A673 (cell line): ENCODE measurements at places on chromosomes 13 and 19.

GRCh38 chr19:37593996-37594303 lies 642 bp downstream of the ZNF571 start:
- no peak for DNase-seq

DNA sequence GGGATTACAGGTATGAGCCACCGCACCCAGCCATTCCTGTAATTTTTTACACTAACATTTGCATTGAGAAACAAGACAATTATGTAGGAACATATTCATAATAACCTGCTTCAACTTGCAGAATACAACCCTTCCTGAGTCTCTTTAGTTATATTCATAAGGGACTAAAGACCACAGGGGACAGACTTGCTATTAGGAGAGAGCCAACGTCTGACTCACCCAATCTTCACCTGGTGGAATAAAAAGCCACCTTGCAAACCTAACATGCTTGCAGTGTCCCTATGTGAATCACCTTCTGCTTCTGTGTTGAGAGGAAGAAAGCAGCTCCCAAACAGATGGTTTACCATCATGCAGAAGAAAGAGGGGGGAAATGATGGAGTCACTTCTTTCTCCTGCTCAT lies 456.1 kb downstream of the PCDH9 start:
- DNase-seq = no peak

GRCh38 chr13:107999751-108000150 lies 215.6 kb downstream of the LIG4 start:
- no peak for DNase-seq

GRCh38 chr13:47484548-47484947 lies 516.5 kb downstream of the SUCLA2 start:
- DNase-seq = no peak

DNA sequence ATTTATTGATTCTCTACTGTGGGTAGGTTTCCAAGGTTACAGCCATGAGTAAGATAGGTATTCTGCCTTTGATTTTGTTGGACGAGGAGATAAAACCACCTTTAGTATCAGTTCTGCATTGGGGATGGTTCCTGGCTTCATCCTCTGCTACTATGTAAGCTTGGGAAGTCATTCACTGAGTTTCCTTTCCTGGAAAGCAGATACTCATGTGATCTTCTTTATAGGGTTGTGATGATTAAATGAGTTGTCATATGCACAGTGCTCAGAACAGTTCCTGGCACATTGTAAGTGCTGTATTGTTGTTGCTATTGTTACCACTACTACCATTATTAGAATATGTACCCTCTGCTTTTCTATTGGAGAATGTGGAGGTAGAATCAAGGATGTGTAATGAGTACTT lies 13.1 kb upstream of the WTIP start:
- DNase-seq = no peak

- DNase-seq = peak; percentile 100
These were observed at the start of gene FEM1A for GRCh38 chr19:4791183-4792018. FEM1A (plus strand) TSS chr19:4791734; CDS start chr19:4791855, 121 bp downstream.

DNA sequence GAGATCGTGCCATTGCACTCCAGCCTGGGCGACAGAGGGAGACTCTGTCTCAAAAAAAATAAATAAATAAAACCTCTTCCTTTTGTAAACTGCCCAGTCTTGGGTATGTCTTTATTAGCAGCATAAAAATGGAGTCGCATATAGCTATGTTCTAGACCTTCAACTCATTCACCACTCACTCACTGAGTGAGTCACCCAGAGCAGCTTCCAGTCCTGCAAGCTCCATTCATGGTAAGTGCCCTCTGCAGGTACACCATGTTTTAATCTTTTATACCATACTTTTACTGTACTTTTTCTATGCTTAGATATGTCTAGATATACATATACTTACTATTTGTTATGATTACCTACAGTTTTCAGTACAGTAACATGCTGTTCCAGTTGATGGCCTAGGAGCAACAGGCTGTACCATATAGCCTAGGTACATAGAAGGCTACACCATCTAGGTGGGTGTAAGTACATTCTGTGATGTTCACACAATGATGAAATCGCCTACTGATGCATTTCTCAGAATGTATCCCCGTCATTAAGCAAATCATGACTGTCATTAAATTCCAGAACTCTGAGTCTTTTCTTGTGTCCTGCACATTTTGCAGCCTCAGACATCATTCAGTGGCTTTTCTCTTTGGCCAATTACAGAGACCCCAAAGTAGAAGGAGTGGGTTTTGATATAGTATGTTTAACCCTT lies 13.7 kb upstream of the FARP1 start:
- DNase-seq = no peak

DNA sequence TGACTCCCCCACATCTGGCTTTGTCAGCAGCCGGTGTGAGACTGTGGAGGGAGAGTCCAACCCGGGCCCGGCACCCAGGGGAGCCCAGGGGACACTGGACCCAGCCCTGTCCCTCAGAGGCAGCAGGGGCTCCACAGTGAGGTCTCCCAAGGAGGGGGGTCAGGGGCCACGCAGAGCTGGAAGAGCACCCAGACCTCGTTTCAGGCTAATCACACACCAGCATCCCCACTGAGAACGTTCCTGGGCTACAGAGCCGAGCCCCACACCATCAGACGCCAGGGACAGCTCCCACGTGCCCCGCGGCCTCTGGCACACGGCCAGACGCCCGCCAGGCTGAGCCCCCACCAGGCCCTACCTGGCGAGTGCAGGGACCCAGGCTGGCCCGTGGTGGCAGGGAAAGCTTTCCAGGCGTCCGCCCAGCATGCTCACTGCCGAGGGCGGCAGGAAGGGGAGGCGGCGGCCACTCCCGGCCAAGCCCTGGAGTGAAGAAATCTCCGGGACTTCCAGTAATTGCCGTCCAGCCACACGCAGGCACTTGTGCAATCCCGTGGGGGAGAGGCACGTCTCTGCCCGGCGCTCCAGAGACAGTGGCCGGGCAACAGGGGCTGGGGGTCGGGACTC lies 19.2 kb downstream of the SBNO2 start:
- no peak for DNase-seq

- peak; percentile 56 for DNase-seq
These were observed 25.4 kb upstream of the GPR12 start for GRCh38 chr13:26785838-26786630.

DNA sequence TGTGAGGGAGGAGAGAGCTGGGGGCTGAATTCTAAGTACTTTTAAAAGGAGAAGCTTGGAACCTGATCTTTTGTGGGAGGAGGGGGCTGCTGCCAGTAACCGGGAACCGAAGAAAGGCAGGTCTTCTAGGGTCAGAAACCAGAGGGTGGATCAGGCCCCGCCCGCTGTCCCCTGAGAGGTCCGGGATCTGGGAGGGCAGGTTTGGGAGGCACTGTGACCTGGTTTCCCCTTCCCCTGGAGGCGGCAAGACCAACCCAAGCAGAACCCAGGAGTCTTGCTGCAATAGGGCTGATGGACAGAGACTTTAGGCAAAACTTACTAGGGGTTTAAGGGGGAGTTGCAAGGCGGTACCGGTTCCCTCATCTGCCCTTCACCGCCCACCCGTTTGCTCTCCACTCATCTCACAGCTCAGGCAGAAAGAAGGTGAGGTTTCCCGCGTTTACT lies 707 bp upstream of the KLK8 start:
- no peak for DNase-seq

GRCh38 chr13:108897955-108898354 lies 268.5 kb downstream of the MYO16 start:
- DNase-seq = no peak

- DNase-seq = no peak
These were observed 4.4 kb upstream of the COMP start for GRCh38 chr19:18795540-18795939.

GRCh38 chr19:36136964-36137686 lies 2.7 kb upstream of the CAPNS1 start:
- DNase-seq = peak; percentile 46

GRCh38 chr19:18469069-18469846 lies 31.3 kb upstream of the ISYNA1 start:
- DNase-seq = peak; percentile 77

DNA sequence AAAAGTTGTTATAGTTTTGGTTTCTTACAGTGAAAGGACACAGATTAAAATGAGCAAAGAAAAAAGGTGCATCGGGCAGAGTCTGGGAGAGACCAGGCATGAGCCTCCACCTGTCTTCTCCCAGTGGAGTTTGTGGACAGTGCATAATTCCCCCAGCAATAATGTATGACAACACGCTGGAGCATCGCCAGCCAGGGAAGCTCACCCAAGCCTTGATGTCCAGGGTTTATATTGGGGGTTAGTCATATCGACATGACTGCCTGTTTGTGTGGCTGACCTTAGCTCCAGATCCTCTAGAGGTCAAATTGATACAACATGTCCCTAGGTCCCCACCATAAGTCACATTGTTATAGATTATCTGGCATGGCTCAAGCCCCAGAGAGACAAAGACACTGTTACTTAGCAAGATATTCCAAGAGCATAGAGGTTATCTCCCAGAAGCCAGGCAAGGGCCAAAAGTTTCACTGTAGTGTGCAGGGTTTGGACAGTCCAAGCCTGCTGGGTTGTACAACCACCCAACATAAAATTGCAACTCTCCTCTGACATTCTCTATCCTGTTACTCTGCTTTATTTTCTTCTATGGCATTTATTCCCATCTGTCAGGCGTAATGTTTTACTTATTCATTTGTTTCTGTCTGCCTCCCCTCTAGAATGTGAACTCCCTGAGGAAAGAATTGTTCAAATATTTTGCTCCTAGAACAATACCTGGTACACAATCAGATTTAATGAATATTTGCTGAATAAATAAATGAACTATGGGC lies 5.6 kb upstream of the KLK13 start:
- DNase-seq = no peak

- DNase-seq = peak; percentile 69
These were observed 653.0 kb upstream of the GPC6 start for GRCh38 chr13:92573467-92574057.

DNA sequence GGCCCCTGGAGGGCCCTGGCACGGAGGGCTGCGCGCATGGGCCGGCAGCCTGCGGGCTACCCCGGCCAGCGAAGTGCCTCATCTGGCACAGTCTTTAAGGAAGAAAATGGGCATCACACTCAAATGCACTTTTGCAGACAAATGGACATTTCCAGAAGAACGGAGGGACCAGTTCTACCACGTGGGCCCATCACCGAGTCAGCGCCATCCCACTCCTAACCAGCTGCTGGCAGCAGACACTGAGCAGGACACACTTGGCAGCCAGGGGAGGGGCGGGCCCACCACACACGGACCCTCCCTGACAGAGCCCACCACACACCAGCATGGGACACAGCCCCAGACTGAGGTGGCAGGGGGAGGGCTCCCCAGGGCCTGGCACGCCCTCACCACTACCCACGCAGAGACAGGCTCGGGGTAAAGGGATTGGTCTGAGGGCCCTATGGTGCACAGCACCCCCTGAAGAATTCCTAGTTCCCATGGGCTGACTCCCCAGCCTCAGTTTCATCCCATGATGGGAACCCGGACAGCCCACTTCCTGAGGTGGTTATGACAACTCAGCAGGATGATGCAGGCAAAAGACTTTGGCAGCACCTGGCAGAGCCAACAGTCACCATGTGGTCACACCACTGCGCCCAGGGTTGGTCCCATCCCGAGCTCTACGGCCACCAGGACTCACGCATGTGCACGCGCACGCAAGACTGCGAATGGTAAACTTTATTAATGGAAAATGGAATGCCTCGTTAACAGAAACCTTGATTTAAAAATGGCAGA lies 18.7 kb upstream of the TINCR start:
- DNase-seq = no peak

- DNase-seq = no peak
These were observed 694 bp downstream of the CLN5 start for GRCh38 chr13:76992548-76993001.

DNA sequence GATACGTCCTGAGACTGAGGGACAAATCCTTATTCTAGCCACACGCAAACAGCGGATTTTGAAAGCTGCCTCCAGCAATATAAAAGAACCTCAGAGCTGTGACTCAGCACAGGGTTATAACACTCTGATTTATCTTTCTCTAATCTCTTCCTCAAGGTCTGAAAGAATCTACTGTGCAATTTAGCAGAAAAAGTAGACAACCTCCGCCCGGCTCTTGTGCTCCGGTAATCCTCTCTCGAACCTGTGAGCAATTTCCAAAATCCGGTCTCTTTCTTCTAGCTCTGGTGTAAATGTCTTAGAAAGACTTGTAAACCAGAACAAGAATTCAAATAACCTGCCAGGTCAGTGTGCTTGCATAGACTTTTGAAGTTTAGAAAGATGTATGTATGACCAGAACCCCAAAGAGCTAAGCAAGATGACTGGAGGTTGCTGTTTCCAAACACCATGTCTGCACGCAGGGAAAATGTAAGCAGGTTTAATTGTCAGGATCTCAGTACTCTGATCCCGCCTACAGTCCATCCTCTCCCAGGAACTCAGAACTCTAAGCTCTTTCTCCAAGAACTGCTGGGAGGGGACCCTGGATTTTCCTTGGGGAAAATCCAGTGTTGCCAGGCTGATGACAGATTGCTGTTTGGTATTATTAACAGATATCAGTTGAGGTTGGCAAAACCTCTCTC lies 338.1 kb downstream of the RFC3 start:
- DNase-seq = peak; percentile 12

- no peak for DNase-seq
These were observed 9.6 kb downstream of the FAM98C start for GRCh38 chr19:38412491-38412890.

- no peak for DNase-seq
These were observed 253.1 kb downstream of the OLFM4 start for GRCh38 chr13:53281677-53282076.

GRCh38 chr19:46392252-46392801 lies 21.0 kb downstream of the CCDC8 start:
- peak; percentile 74 for DNase-seq

DNA sequence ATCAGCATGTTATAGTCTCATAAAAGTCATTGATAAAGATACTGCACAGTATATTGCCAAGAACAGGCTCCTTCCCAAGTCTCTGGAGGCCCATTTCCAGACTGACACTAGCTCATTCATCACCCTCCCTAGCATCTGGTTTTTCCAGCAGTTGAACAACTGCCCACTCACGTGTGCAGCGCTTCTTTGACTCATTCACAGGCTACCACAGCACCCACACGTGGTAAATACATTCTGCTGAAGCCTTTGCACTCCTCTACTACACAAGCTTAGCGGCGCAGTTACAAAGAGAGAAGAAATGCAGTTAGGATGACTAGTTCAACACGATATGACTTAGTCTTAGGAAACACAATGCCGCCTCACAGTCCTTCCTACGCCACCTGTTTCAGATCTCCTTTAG lies 87.7 kb downstream of the DOCK9 start:
- no peak for DNase-seq

DNA sequence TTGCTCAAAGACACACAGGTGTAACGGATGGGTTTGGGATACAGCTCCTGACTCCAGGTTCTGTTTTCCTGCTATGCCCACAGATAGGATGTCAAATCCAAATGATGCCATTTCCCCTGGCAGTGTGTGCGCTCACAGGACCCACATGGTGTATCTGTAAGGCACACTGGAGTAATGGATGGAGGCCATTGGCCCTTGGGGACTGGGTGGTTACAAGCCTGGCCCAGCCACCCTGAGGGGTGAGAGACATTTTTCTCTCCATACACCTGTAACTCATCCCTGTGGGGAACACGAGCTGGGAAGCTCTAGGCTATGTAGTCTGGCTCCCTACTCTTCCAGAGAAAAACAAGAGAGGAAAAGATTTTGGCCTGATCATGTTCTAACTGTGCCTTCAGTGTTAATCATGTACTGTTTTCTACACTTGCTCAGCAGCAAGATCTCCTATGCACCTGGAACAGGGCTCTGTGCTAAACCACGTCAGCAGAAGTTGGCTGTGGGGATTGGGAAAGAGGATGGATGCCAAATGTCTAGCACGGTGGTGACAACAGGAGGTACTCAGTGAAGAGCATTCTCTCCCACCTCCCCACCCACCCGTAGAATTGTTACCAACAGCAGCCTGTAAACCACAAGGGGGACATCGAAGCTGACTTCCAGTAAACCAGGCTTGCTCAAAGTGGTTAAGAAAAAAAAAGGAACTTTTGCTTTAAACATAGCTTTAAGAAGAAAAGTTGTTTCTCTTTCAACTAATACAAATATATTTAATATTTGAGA lies 237.0 kb downstream of the LACC1 start:
- DNase-seq = peak; percentile 64
